ENCODE measurements at places on chromosomes 2 and 18. TPM values are rescaled to one million over a fixed set of nuclear protein-coding genes. Genes with fewer than 3 reads are reported as not detected.
A peak's percentile ranks its signal among the peaks of the same experiment; 100 is the strongest.

Gene RAX
- not detected for total RNA-seq

GRCh38 chr18:73653251-73653650 is 494.4 kb downstream of the FBXO15 start:
- DNase-seq = no peak

- no peak for DNase-seq
These were observed 21.5 kb upstream of the ALKAL2 start for GRCh38 chr2:309148-309953.

DNA sequence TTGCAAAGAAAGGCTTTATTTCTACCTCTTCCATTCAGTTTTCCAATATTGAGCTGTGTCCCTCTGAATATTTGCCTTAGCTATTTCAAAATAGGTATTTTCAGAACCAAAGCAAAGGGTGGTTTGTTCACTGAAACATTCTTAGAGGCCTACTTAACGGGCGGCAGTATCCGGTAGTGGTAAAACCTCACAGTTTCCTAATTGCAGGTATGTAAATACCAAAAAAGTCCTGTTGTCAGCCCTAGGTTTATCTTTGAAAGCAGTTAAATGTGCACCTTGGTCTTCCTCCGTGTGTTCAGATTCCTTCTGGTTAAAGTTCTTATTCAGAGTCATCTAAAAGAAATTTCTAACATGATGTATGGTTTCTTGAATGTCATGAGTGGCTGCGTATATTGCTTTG is 38.9 kb downstream of the CCNT2 start:
- no peak for DNase-seq

Gene ITGB6
- total RNA-seq = not detected

DNA sequence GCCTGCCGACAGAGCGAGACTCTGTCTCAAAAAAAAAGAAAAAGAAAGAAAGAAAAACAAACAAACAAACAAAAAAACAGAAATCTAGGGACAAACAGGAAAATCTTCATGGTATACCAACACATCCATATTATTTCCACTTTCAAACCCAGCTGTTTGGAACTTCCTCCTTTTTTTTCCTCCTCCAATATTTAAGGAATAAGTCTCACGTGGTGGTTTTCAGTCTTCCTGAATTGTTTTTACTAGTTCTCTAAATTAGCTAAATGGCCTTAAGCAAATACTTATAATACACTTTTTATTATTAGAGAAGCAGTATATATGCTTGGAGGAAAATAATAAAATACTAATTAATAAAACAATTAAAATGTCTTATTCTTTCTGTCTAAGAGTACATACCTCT is 48.7 kb upstream of the GLS start:
- no peak for DNase-seq

GRCh38 chr18:50013363-50014138 is 181.4 kb downstream of the MYO5B start:
- DNase-seq = no peak

Gene SP5
- total RNA-seq = not detected

DNA sequence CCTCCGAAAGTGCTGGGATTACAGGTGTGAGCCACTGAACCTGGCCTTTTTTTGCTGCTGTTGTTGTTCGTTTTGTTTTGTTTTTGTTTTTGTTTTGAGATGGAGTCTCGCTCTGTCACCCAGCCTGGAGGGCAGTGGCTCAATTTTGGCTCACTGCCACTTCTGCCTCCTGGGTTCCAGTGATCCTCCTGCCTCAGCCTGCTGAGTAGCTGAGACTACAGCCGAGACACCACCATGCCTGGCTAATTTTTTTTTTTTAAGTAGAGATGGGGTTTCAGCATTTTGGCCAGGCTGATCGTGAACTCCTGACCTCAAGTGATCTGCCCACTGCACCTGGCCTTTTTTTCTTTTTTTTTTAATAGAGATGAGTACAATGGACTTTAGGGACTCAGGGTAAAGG is 22.0 kb downstream of the TMEM127 start:
- no peak for DNase-seq

GRCh38 chr2:45494275-45494977 is 116.6 kb downstream of the SRBD1 start:
- DNase-seq = no peak

Gene RNF152
- 1.4 TPM for total RNA-seq

DNA sequence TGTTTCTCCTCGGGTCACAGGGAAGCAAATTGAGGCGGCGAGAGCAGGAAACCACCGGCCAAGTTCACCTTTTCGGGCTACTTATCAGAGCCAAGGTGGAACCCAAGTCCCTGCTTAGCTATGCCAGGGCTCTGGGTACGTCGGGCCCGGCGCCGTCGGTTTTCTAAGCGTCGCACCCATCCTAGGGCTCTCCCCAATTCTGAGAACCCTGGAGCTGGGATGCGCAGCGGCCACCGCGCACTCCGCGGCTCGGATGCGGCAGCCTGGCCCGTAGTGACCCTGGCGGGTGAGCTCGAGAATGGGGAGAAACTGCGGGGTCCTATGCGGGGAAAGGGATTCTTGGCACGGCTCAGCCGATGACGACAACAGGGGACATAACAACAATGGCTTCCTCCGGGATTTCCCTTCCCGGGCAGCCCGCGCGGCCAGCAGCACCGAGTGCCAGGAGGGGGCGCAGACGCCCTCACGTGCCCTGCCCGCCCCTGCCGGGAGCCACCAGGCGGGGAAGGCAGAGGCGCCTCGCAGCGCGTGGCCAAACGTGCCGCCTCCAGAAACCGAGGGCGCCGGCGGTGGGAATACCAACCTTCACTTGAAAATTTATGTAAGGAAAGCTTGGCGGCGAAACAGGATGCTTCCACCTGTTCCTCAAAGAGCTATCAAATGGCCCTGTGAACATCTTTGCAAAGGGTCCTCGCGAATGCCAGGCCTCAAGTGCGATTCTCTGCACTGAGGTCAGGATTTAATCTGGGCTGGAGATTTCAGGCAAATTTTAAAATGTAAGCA is 2.1 kb upstream of the SLC30A3 start:
- DNase-seq = peak; percentile 77

GRCh38 chr18:12283256-12283655 is 24.8 kb upstream of the TUBB6 start:
- no peak for DNase-seq

DNA sequence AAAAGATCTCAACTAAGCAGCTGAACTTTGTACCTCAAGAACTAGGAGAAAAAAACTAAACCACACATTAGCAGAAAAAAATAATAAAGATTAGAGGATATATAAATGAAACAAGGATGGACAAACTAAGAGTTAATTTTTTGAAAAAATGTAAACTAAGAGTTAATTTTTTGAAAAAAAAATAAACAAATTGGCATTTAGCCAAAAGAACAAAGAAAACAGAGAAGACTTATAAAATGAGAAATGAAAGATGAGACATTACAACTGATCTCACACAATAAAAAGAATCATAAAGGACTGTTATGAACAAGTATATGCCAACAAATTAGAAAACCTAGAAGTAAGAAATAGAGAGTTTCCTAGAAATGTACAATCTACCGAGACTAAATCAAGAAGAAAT is 859.2 kb upstream of the GYPC start:
- DNase-seq = no peak

DNA sequence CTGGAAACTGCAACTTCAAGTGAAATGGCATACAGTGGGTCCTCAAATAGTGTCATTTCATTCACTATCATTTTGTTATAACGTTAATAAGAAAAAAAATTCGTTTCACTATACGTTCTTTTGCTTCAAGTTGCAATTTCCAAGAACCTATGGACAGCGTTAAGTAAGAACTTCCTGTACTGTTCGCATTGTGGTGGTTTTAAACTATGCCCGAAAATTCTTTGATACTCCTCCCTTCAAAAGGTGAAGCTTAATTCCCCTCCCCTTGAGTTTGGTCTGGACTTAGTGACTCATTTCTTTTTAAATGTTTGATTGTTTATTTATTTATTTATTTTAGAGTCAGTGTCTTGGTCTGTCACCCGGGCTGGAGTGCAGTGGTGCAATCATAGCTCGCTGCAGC is 20.7 kb downstream of the GNLY start:
- DNase-seq = no peak

Gene EVX2
- not detected for total RNA-seq

Gene TWIST2
- total RNA-seq = not detected

- no peak for DNase-seq
These were observed 1.3 kb downstream of the KCTD1 start for GRCh38 chr18:26546875-26547645.

Gene ERMN
- total RNA-seq = 20.7 TPM

GRCh38 chr18:48417985-48418384 is 8.8 kb upstream of the ZBTB7C start:
- DNase-seq = no peak

Data from CD8-positive, alpha-beta T cell (primary cell).